ENCODE measurements at places on chromosomes 13 and 19.

- DNase-seq, result no peak
Observed at GRCh38 chr13:50358231-50359040, 343.2 kb downstream of the KCNRG start.

GRCh38 chr13:60213236-60213744 is 49.6 kb upstream of the DIAPH3 start:
- no peak for DNase-seq

DNA sequence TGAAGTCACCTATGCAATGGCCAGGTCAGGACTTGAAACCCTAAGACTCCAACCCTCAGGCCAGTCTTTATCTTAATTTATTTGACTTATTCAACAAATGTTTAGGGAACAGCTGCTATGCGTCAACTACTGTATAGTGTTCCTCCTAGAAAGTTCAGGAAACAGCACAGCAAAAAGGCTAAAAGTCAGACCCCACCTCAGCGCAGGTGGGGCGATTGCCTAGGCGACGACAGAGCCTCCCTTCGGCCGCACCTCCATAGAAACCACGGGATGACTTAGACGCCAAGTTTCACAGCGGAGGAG is 502 bp downstream of the VRK3 start:
- no peak for DNase-seq

DNA sequence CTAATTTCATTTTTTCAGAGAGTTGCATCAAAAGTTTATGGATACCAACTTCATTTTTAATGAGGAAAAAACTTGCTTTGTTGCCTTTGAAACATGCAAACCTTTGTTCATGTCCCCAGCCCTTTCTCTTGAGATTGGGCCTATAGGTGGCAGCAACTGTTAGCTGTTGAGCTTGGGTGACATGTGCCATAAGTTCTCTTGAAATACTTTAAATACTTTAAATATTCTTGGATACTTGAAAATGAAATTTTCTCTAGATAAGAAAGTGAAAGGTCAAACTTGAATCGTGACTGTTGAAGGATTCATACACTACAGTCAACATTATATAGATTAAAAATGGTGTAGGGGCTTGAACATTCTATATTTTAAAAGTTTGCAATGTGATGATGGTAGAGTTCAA is 294.9 kb downstream of the NDFIP2 start:
- no peak for DNase-seq

DNA sequence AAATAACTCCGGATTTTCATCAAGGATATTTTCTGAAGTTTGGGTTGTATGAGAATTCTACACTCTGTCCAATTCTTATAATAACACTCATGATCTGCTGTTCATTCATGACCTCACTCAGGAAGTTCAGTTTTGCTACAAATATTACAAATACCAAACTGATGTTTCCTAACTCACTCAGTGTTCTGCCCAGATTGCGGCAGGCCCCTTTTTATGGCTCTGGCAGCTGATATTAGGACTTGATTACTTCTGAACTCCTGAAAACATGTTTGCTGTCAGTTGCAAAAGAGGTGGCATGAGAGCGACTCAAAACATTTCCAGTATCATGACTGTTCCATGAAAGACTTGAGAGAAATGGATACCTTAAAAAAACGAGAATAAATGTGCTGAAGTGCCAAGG is 188.0 kb downstream of the RGCC start:
- no peak for DNase-seq

DNA sequence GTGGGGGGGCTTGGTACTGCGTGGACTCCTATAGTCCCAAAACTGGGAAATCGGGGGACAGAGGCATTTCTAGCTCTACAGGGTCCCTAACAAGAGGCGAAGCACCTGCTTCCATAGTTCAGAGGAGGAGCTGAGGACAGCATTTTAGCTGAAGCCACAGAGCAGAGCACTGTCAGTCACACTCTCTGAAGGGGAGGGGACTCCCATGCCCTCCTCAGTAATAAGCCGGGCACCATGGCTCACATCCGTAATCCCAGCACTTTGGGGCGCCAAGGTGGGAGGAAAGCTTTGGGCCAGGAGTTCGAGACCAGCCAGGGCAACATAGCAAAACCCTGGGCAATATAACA is 3.8 kb downstream of the NPAS1 start:
- DNase-seq, result no peak

DNA sequence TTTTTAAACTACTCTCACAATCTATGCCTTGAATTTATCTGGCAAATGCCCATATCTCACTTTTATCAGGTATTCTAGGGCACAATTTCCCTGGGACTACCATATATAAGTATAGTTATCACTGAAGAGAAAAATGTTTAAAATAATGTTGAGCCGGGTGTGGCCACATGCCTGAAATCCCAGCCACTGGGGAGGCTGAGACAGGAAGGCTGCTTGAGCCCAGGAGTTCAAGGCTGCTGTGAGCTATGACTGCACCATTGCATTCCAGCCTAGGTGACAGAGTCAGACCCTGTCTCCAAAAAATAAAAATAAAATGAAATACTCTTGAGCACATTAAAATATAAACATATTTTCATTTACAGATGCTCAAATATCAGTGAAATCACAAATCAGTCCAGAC is 4.1 kb downstream of the KATNAL1 start:
- DNase-seq, result no peak

DNA sequence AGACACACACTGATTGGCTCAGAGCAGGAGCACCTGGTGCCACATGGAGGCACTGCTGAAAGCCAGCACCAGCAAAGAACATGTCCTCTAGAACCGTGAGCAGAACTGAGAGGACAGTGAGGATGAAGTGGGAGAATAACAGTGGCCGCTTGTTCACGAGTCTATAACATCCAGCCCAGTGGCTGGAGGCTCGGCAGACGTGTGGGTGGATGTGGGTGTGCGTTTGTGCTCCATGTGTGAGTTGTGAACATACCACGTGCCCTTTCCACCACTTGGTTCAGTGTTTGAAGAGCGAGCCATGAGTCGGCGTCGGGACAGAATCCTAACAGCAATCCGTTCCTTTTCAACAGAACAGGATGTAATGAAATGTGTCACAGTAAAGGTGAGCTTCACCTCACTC is 113.0 kb downstream of the SOX1 start:
- DNase-seq, result no peak

DNA sequence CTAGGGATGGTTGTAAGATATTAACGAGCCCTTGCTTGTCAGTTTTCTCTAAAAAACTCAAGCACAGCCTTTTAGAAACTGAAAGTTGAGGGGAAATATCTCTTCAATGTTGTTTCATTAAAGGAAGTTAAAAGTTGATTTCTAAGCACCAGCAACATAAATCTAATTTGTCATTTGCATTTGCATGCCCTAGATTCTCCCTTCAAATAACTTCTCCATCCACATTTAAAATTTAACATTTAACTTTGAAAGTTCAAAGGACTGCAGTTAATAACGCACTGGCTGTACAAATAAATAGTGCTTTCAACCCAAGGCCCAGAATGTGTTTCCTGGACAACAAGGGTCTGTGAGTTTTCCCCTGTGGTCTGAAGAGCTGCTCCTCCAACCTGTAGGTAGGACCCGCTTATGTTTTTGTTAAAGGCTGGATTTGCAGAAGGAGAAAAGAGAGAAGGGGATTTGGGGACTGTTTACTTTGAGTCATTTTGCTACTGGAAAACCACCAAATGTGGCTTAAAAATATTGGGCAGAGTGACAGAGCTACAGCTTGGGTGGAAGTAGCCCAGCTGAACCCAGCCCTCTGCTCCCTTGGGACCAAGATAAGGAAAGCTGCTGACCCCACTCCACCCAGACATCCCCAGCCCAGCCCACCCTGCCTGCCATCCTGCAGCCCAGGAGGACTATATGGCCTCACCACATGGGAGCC is 39.8 kb downstream of the TNFRSF19 start:
- DNase-seq, result no peak

DNA sequence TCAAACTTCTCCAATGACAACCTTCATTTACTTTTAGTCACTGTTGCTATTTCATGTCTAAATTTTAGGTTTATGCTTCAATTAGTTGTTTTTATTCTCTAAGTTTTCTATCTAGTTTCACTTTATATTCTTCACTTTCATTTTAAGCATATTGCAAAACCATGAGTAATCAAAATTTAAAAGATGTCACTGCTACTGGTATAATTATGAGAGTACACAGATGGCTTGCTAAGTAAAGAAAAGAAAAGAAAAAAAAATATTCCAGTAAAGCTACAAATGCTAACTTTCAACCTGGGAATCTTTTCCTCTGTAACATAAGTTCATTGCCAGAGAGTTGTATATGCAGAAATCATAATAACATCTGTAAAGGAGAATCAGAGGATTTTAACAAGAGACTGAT is 1624.7 kb downstream of the PCDH9 start:
- DNase-seq, result no peak

DNA sequence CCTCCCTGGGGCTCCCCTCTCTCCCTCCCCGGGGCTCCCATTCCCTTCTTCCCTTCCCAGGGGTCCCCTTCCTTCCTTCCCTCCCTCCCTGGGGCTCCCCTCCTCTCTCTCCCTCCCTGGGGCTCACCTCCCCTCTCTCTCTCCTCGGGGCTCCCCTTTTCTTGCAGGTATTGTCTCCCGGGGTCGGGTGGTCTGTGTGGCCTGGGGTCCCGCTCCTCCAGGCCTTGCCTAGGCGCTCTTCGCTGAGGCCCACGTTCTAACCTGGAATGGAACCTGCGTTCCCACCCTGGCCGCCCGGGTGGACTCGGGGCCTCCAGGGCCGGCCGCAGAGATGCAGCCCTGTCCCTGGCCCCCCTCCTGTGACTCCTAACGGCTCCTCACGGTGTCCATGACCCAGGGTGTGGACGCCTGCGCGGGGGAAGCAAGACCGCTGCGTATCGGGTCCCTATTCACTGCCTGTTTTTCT is 940 bp upstream of the DCUN1D2 start:
- DNase-seq, result no peak

DNA sequence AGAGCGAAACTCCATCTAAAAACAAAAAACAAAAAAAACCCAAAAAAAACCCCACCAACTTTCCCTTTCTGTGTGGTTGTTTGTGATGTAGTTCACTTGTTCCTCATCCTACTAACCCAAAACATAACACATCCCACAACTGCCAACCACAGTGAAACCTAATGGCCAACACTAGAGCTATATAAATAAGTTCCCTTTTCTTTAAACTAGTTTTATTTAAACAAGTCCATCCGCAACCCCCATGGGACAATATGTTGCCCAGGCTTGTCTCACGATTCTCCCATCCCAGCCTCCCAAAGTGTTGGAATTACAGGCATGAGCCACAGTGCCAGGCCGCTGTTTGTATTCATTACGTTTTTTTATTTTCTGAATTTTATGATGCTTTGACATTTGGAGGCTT is 71.2 kb upstream of the ADGRE5 start:
- DNase-seq, result no peak

GRCh38 chr13:35349052-35349451 is 127.4 kb downstream of the MAB21L1 start:
- no peak for DNase-seq

DNA sequence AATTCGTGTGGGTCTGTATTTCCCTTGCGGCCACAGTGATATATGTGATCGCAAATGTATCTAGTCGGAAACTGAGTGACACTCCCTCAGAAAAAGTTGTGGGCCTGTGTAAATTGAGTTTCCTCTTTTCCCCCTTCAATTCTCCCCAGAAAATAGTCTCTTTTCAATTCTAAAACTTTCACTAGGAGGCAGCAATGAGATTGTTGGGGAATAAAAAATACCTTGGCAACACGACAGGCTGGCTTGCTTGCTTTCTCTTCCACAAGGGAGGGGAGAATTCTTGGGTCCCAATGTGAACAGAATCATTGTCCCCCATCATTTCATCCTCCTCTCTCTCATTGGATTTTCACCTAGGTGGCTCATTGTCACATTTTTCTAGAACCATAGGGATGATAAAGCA is 3.7 kb upstream of the SOX21 start:
- no peak for DNase-seq

GRCh38 chr13:50444726-50445125 is 398.8 kb downstream of the DLEU7 start:
- no peak for DNase-seq

DNA sequence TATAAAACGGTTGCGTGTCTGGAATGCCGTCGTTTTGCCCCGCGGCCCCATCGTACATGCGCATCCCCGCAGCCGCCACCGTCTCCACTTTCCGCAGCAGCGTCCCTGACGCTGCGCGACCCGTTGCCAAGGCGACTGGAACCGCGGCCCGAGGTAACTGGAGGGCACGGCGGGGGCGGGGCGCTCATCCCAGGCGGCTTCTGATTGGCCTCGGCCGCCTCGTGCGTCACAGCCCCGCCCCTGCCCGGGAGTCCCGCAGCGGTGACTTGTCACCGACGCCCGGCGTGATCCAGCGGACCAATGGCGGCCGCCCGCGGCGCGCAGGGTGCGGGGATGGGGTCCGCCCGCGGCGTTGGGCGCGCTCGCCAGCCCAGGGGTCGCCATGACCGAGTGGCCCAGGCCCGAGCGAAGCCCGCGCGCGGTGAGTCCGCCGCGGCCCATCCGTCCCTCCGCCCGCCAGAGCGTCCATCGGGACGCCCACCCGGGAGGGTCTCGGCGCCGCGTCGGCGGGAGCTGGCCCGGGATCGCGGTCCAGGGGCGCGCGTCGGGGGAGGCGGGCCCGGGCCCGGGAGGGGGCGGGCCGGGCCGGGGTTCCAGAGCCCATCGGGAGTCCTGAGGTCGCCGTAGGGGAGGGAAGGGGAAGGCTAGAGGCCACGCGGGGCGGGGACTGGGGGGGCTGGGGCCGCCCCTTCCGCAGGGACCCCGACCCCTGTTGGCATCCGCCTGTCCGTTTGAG is at the start of gene ZSCAN1:
Gene ZSCAN1 (plus strand): TSS at position 285 of the 736 bp plus-strand sequence. CDS start 3,812 bp downstream, outside the sequence.
- no peak for DNase-seq

DNA sequence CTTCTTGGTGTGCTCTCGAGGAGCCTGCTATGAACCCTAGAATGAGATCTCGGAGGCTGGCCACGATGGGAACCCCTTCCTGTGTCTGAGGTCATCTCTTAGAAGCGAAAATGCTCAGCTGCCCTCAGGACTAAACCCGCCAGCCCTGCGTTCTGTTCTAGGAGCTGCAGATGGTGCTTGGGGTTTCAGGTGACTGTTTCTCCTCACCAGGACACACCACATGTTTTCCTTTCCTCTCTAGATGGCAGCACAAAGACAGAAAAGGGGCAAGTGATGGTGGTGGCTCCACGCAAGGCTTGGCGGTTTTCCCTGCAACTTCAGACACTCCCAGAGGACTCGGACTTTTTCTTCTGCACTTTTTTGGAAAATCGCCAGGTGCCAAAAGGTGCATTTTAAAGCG is 60.1 kb downstream of the RNASEH2B start:
- no peak for DNase-seq

GRCh38 chr13:99041337-99041736 is 63.5 kb upstream of the DOCK9 start:
- DNase-seq, result no peak

Data from activated CD4-positive, alpha-beta T cell treated with anti-CD3 and anti-CD28 coated beads for 1 hour (primary cell).